ENCODE measurements at places on chromosomes 16 and 17.
A peak's percentile ranks its signal among the peaks of the same experiment; 100 is the strongest.

DNA sequence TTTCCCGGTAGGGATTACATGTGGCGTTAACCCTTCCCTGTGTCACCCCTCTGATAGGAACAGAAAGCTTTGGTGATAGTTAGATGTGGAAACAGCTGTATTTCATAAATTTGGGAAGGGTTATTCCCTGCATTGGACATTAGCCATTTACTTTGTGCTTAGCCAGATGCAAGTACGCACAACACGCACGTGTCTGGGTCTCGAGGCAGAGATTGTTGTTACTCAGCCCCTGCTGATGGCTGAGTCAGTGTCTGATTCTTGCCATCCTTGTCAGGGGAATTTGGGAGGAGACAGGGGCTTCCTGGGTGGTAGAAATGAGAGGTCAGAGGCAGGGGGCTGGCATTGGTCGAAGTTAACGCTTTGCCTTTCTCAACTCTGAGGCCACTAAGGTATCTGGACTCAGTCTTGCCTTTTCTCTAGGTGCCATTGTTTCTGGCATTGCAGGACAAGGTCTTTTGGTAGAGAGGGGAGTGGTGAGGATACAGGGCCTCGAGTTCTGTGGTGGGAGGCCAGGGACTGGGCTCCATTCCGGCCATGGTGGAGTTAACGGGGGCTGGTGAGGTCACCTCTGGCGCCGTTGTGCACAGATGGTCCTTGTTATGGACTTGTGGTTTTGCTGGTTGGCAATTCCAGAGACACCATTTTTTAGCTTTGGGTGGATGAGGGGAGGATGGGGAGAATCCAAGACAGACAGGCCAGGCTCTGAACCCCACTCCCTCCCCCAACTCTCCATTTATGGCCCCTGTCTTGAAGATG is 8.2 kb downstream of the MMP2 start:
- DNase-seq = no peak

GRCh38 chr16:31868691-31869167 is 4.9 kb upstream of the ZNF267 start:
- DNase-seq = peak; percentile 78

GRCh38 chr17:50184611-50185398 is 16.6 kb downstream of the COL1A1 start:
- no peak for DNase-seq

DNA sequence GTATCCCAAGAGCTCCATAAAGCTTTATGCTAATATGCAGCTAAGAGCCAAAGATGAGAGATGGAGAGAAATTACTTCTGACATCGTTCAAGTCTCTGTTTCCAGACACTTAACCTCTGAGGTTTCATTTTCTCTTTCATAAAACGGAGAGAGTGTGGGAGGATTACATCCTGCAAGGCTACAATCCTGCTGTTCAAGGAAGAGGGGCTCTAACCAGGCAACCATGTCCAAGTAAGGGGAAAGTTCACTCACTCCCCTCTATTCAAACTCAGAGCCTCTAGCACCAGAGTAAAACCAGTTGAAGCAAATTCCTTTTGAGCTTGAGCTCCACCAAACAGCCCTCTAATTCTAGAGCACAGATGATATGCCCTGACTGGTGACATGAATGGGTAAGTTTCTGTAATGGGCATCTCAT is 397.4 kb downstream of the NPIPA8 start:
- no peak for DNase-seq

DNA sequence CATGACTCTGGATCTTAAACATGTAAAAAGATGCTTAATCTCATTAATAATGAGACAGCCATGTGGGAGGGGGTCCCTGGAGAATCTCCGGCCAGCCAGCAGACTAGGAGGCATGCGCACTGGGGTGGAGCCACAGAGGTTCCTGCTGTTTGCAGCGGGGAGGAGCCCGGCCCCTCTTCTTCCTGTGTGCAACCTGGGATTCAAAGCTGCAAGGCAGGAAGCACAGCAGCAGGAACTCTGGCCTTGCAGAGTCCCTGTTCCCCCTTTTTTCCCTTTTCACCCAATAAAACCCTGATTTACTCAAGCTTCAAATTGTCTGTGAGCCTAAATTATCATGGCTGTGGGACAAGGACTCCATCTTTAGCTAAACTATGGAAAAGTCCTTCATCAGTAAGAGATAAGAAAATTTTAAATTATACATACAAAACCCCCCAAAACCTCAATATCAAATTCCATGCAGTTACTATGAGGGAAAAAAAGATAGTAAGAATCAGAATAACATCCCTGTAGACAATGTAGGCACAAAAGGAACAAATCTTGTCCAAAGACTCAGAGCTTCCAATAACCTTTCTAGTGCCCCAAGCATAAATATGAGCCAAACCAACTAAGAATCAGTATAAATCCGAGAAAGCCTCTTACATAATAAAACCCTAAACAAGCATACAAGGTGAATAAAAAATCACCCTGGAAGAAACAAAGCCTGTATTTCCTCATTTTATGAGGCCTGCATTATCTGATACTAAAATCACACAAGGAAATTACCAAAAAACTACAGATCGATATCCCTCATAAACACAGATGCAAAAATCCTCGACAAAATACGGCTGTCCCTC is 12.1 kb downstream of the CFDP1 start:
- DNase-seq = peak; percentile 17

- no peak for DNase-seq
These were observed 117.8 kb downstream of the C16orf95 start for GRCh38 chr16:87199379-87199778.

- no peak for DNase-seq
These were observed 185.6 kb downstream of the C16orf78 start for GRCh38 chr16:49559242-49559641.

DNA sequence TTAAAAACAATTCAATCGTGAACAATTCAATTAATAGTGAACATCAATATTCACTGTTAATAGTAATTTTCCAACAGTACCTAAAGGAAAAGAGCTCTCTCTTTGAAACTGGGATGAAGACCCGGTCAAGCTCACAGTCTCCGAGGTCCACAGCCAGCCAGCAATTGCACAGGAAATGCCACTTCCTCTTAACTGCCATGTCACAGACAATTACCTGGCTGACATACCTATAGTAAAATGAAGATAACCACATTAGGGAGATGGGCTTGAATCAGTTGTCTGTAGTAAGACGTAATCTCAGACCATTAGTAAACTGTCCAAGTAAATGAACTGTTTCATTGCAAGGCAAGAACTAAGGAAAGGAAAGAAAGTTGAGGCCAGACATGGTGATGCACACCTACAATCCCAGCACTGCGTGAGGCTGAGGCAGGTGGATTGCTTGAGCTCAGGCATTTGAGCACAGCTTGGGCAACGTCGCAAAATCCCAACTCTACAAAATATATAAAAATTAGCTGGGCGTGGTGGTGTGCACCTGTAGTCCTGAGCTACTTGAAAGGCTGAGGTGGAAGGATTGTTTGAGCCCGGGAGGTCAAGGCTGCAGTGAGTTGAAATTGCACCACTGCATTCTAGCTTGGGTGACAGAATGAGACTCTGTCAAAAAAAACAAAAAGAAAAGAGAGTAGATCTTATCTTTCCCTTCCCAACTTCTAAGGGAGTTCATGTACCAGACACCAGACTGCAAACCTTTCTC is 36.9 kb downstream of the PKD1L3 start:
- no peak for DNase-seq

DNA sequence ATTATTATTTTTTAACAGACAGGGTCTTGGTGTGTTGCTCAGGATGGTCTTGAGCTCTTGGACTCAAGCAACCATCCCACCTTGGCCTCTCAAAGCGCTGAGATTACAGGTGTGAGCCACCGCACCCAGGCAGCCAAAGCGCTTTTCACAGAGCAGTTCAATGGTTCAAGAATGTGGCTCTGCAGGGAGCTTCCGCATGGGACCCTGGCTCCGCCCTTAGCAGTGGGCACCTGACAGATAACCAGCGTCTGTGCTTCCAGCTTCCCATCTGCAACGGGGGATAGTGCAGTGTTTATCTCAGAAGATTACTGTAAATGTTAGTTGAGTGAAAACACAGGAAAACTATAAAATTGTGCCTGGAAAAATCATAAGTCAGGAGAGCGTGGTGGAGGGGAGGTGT is 99.4 kb downstream of the KCNJ12 start:
- DNase-seq = no peak

DNA sequence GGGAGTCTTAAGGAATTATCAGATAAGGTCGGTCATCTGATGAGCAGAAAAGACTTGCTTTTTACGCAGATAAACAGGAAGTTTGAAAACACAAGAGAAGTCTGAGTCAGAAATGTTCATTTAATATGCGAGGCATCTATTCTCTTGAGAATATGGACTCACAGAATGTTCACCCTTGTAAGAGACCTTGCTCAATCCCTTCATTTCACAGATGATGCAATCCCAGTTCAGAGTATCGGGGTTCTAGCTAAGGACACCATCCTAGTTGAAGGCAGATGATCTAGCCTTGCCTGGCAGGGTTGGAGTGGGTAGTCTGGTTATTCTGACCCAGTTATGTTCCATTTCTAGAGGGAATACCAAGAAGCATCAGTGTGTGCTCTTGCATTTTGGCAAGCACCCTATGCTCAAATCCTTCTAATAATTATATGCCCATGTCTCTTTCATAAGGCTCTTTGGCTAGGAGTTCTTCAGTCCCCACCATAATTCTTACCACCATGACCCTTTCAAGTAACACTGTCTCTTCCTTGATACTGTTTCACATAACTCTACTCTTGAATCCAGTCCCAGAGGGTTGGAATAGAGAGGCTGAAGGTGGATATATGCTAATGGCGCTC is 42.5 kb downstream of the YPEL2 start:
- DNase-seq = no peak

DNA sequence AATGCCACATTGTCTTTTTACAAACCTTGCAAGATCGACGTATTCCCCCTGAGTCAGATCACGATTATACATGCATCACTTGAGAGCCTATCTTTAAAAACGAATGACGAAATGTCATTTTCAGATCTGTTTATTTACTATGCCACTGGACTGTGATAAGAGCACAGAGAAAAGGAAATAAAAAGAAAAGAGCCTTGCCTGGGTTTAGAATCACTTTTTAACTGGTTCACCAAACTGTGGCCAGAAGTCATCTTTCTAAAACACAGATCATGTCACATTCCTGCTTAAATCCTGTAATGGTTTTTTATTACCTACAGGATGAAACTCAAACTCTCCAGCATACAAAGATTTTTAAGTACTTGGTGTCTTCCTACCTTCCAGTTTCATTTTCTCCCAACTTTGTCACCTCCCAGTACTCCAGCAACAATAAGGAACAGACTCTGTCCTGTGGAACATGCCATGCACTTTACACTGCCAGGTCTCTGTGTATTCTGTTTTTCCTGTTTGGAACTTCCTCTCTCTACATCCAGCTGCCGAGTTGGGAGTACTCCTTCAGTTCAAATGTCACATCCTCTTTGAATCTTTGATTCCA is 91.5 kb downstream of the SNX11 start:
- DNase-seq = no peak

DNA sequence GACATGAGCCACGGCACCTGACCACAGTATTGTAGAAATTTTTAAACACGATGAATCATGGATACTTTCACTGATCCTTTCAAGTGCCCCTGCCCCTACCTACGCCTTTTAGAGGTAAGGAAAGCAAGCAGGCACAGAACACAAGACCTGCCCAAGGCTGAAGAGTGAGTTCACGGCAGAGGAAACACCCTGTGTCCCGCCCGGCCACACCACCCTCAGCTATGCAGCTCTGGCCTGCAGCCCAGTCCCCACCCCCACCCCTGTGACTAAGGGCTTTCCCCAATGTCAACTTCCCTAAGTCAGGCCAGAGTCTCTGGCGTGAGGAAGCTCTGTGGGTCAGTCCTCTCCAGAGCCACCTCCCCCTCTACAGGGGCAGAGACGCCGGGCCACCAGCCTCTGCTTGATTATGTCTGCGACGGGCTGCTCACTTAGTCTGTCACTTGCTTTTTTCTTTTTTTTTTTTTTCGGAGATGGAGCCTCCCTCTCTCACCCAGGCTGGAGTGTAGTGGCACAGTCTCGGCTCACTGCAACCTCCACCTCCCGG is 8.4 kb downstream of the SLC16A5 start:
- peak; percentile 67 for DNase-seq

DNA sequence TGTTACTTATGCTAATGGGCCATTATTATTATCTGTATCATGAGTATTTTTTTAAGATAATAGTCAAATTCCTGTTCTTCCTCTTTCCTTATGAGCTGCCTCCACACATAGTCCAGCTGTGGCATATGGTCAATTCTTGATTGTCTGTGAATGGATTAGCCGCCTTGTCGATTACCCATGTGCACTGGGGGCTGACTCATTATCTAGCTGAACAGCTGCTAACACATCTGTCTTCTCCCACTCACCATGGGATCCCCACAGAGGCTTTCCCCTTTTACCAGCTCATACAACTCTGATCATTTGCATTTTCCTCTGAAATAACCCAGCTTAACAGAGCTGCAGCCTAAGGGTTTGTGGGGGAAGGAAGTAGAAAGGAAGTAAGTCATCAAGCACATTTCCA is 915.0 kb downstream of the CDH11 start:
- no peak for DNase-seq

DNA sequence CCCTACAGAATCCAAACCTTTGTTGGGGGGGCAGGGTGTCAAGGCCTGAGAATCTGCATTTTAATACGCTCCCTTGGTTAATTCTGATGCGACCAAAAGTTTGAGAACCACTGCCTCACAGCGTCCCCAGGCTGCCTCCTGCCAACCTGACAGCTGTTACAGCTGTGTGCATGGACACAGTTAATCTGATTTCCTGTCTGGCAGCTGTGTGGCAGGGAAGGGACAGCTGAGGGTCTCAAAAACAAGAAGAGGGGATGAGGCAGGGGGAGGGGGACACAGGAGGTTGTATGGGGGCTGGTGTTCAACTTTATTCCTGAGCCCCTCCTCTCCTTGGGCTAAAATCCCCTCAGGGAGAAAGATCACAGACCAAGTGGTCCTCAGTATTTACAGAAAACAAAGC is 17.5 kb downstream of the HDAC5 start:
- DNase-seq = no peak

DNA sequence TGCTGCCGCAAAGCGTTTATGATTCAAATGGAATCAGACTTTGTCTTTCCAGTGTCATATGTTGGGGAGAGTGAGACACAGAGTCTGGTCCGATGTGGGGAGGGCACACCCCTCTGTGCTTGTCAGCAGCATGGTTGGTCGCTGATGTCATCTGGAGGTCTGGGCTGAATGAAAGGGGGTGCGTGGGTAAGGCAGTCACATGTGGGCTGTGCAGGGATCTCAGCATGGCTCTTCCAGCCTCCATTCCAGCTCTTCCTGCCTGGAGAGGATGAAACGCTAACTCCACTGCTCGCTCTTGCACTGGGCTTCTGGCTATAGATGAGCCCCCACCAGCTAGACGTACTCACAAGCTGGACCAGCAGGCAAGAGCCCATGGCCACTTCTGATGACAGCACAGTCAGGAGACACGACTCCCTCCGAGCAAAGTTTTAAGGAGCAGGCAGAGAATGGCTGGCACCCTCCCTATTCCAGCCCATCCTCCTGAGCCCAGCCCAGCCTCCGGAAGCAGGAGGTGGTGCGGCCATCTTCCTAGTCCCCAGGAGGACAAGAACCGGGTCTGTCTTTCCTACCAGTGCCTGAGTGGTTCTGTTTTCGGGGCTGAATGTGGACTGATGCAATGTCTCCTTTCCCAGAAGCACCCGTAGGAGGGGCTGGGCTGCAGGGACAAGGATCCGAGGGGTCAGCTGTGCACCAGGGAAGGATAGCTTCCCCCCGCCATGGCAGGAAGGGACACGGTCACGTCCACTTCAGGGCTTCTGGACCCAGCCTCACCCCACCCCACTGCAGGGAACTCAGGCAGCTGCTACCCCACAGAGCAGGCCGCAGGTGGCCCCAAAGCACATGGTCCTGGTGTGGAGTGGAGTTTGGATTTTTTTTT is 41.5 kb upstream of the CBFA2T3 start:
- no peak for DNase-seq

GRCh38 chr16:75258807-75259141 is 7.3 kb upstream of the BCAR1 start:
- no peak for DNase-seq

Data from CD4-positive, alpha-beta T cell treated with Interleukin-1 beta for 1 hour (primary cell).